ENCODE measurements at places on chromosomes 11 and 22.

- DNase-seq: peak; percentile 57
Observed at GRCh38 chr11:115193914-115194801, 310.1 kb downstream of the CADM1 start.

GRCh38 chr11:125583496-125583895, 9.2 kb upstream of the STT3A start:
- DNase-seq: no peak

DNA sequence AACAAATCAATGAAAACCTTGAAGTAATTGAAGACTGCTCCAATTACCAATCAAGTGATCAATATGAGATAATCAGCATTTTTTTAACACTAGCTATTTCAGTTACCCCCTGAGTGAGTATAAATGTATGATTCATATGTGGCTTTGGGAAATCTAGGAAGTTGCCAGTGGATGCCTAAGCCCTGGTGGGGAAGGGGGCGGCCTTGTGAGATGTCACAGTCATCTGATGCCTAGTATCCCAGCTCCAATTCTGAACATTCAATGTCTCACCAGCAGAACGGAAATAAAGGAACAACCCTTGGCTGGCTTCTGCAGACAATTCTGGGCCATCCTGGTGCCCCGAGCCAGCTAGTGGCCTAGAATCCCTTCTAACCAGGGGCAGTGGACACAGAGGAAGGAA, 58.5 kb upstream of the TIMP3 start:
- DNase-seq: no peak

GRCh38 chr22:42257386-42257785, 13.1 kb downstream of the TCF20 start:
- no peak for DNase-seq

GRCh38 chr11:128497061-128497775, 90.1 kb downstream of the ETS1 start:
- peak; percentile 91 for DNase-seq

GRCh38 chr22:29797351-29797750, 30.2 kb downstream of the UQCR10 start:
- DNase-seq: no peak

DNA sequence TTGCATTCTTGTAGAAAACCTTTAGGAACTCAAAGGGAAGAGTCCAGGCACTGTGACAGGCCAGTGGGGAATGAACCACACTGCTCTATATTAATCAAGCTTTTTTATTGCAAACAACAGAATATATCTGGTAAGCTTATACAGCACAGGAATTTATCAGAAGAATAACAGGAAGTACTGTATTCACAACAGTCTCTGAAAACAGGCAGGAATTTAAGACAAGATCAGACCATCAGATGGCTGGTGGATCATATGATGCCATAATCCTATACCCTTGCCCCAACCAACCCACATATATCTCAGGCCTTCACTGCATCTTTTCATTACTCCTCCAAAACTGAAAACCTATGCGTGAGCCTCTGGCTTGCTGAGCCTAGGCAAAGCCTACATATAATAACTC, 1.0 kb upstream of the HTATIP2 start:
- no peak for DNase-seq

- DNase-seq: peak; percentile 90
Observed at GRCh38 chr11:66429983-66430602, 8.6 kb downstream of the MRPL11 start.

GRCh38 chr22:23066200-23067022, 3.9 kb upstream of the GNAZ start:
- DNase-seq: no peak

- DNase-seq: peak; percentile 79
Observed at GRCh38 chr22:38240734-38241252, 32.0 kb downstream of the TMEM184B start.

DNA sequence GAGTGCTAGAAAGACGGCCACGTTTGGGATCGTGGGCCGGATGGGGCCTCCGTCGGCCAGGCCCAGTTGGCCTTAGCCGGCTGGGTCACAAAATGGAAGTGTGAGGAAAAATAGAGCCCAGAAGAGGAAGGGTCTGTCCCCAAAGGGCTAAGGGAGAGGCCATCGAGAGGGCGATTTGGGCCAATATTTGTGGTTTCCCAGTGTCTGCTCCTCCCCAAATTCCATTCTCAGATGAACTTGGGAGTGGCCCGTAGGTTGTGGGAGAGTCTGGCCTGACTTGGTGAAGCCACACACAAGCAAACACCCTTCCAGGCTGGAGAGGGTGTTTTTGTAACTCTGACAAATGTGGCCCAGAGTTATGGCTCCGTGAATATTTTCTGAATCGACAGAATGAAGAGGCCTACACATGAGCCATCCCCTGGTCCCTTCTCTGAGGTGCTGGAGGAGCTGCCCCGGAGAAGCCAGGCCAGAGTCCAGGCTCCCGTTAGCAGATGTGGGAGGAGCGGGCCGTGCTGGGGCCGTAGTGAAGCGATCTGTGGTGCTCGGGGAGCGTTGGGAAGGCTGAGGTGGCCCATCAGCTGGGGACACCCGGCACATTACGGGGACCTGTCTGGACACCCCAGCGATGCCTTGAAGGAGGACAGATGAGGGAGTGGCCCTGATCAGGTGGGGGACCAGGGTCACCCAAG, 73.5 kb upstream of the PPARA start:
- DNase-seq: no peak

DNA sequence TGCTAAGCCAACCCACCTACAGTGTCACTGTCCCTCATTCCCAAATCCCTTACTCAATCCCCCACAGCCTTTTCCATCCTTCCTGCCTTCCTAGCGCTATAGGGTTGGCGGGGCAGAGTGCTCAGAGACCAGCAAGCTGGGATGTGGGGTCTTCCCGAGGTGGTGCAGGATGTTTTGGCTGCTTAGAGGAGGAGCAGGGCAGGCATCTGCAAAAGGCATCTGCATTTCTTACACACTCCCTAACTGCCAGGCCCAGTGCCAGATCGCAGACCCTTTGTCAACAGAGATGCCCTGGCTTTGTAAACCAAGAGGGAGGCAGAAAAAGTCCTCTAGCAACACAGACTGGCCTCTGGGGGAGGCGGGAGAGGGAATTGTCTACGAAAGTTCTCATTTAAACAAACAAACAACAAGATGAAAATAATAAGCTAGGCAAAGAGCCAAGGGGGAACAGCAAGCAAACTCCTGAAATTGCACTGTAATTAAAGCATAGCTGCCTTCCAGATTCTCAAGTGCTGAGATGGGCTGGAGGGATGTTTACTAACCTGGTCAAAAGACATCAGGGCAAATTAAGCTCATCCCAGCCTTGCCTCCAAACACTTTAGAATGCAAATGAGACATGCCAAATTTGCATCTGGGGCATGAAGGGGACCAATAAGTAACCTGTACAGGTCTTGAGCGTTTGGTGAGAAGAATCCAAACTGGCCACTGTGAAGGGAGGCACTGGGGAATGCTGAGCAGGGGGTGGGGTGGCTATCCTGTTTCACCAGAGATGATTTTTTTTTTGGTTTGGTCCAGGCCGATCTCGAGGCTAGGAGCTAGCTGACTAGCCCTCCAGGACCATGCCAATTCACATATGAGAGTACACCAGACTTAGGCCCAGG, 38.1 kb upstream of the ADA2 start:
- peak; percentile 84 for DNase-seq

DNA sequence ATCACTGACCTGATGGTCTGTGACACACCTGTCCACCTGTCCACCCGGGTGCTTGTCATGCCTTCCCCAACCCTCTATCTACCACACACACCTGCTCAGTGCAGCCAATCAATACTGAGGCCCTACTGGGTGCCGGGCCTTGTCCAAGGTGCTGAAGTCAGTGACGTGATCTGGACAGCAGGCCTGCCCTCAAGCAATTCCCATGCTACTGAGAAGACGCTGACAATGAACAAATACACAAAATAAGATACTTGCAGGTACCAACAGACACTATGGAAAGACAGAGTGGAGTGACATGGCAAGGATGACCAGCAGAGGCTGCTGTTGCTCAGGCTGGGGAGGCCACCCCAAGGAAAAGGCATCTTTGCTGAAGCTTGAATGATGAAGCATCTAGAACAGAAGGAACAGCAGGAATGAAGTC, 21.2 kb downstream of the PLAAT3 start:
- peak; percentile 57 for DNase-seq

- no peak for DNase-seq
Observed at GRCh38 chr22:44594951-44595350, 96.9 kb upstream of the RTL6 start.

DNA sequence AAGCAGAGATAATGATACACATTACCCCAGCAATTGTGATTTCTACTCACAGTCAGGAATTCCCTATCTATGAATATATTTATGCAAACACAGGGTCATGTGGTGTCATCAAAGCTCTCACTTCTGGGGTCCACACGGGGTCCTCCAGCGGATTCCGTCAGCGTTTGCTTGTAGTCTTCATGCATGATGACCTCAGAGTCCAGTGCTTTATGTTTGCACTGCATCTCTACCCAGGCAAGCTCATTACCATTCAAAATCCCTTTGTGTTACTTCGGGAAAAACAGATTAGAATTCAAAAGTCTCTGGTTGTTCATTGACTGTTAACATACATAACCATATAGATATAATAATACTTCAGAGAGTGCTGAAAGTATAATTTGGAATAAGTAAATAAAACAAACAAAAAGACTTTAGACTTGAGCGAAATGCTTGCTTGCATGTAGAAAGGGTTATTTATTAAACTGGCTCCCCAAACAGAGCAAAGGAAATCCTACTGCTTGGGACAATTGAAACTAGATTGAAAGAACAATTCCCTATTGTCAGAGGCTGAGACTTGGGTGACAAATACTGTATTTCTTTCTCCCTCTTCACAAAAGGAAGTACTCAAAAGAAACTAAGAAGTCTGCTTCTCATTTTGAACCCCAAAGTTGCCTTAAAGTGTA, 423.1 kb downstream of the ETS1 start:
- DNase-seq: no peak

DNA sequence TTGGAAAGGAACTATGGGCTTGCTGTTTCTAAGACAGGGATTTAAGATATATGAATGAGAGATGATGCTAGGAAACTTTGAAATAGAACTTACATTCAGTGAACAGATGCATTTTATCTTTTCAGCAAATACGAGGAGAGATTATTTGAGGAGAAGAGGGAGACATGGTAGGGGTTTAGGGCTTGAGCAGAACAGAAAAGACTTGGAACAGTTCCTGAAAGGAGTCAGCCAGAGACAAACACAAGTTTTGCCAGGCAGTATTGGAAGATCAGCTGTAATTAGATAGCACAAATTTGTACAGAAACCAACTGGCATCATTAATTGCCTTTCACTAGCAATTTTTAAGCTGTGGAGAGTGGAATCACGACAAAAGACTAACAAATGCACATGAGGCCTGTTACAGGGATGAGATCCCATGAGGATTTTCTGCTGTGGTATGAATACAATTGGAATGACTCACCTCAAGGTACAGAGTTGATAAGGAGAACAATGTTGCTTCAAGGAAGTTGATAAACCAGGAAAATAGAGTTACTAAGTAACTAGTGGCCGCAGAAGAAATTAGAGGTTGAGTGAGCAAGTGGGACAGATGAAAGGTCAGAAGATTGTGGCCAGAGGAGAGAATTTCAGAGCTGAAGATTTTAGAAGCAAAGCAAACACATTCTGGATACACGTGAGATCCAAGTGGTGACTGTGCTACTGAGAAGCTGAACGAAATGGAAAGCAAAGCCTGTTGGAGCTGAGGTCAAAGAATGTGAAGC, 67.9 kb downstream of the CYB5R2 start:
- peak; percentile 36 for DNase-seq

DNA sequence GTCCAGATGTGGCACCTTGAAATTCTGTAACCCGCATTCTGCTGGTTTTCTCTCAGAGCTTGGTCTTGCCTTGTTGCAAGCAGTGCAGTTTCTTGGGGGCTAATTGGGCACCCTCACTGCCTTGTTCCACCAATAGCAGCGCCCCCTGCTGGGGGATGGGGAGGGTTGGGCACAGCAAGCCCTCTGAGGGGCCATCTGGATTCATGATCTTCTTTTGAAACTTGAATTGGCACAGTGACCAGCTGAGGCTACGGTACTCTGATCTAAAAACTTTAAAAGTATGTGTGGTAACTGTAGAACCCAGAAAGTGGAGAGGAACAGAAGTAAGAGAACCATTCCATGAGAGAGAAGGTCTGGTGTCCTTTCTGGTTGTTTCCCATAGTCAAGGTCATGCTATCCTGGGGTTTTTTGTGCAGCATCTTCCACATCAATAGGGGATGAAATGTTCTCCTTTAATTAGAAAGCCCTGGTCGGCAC, 64.2 kb downstream of the MED15 start:
- DNase-seq: peak; percentile 12

- no peak for DNase-seq
Observed at GRCh38 chr11:86547727-86548126, 124.7 kb downstream of the ME3 start.

GRCh38 chr11:27909386-27909785, 198.6 kb downstream of the KIF18A start:
- DNase-seq: no peak

DNA sequence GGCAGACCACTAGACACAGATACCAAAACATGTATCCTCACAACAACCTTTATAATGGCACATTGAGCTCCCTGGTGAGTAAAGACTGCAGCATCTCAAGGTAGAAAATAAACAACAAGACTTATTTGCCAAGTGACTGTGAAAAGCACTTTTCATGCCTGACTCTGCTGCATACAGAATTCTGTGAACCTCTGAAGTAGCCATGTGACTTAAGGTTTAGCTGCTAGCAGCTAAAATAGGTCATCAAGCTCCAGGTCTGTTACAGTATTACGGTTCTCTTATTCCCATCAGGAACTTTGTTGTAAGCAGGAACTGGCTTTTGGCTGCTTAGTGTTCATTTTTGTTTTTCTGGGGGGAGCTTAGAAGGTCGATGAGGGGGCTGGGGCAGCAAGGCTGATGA, 139.4 kb downstream of the PAX6 start:
- DNase-seq: no peak

DNA sequence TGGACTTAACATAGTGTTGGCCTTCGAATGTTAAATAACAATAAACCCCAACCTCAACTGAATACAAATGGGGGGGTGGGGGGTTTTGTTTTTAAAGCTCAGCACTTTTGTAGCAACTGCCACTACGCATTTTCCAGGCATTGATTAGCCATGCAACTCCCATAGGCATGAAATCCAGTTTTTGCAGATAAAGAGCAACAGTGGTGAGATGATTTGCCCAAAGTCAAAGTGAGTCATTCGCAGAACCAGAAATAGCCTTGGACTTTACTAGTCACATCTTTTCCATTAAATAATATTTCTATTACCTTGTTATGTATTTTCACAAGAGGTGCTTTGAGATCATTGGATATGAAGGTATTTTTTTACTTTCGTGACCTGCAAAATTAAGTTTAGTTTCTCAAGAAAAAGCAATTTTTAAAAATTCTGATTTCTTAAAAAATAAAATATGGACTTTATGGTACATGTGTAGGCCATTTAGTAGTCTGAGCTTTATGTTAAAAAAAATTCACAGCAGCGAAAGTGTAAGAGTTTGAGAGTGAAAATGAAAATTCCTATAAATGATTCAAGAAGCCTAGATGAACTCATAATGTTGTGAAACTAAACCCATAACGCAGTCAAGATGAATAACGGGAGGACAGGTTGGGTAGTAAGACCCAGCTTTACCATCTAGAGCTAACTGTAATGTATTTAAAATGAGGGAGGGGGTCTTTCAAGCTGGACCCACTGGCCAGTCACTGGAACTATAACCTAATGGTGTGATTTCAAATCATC, 1.9 kb upstream of the PHF21A start:
- no peak for DNase-seq
